Bronchial epithelial cell (primary cell): ENCODE measurements at places on chromosomes 2 and 18. TPM values are rescaled to one million over a fixed set of nuclear protein-coding genes. Genes with fewer than 3 reads are reported as not detected.
A peak's percentile ranks its signal among the peaks of the same experiment; 100 is the strongest.

DNA sequence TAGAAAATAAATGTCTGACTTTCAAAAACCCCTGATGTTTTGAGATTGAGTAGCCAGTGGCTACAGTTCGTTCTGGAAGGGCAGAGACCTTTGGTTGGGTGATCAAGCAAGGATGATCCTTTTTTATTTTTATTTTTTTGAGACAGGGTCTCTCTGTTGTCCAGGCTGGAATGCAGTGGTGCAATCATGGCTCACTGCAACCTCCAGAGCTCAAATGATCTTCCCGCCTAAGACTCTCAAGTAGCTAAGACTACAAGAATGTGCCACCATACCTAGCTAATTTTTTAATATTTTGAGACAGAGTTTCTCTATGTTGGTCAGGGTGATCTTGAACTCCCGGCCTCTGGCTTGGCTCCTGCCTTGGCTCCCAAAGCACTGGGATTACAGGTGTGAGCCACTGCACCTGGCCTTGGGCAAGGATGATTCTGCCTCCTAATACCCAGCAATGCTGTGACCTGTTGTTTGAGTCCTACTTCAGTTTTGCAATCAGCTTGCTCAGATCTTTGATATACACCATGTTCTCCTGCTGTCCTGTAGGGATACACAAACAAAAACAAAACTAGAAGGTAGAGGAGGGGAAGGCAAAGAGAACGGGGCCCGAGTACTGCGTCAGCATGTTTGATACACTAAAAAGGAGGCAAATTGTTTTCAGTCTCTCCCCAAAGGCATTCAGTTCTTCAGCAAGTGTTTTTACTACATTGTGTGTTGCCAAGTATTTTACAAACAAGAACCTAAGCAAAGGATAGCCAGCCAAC is 59.2 kb upstream of the LYPD6B start:
- DNase-seq: no peak

GRCh38 chr2:86336675-86337243 is 667 bp downstream of the REEP1 start:
- no peak for DNase-seq

GRCh38 chr2:222160125-222160524 is 138.7 kb downstream of the PAX3 start:
- no peak for DNase-seq

DNA sequence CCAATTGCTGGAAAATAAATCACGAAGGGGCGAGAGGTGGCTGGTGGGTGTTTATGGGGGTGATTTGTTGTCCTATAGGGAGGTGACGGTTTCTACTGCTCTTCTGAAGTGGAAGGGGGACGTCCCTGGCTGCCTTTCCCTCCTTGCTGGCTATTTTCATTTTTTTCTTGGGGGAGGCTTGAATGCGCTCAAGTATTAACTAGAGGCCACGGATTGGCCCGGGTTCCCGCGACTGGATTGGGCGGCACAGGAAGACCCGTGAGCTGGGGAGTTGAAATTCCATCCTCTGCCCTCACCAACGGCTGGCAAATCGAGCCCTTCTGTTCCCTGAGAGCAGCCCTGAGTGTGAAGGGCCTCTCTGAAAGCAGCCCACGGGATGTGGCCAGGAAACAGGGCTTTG is 176.5 kb upstream of the SPRED2 start:
- no peak for DNase-seq

- no peak for DNase-seq
These were observed 64.3 kb downstream of the HNMT start for GRCh38 chr2:138028538-138028937.

GRCh38 chr2:72173640-72174321 is 26.1 kb upstream of the CYP26B1 start:
- no peak for DNase-seq

DNA sequence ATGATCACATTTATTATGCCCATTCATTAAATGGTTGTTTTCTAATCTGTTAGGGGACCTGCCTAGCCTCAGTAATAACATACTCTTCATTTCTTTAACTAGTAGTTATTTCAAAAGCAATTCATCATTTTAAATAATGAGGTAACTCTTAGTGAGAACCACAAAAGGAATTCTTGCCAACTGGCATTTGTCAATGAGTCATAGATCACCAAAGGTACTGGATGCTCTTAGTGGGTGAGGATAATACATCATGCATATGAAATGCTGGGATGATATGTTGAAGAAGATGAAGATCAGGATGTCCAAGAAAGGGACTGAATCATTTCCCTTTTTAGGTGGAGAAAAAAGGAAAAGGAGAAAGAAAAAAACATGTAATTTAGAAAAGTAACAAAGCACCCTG is 826.2 kb upstream of the DDX18 start:
- peak; percentile 51 for DNase-seq

GRCh38 chr2:175619179-175620045 is 382.7 kb downstream of the LNPK start:
- DNase-seq: no peak

DNA sequence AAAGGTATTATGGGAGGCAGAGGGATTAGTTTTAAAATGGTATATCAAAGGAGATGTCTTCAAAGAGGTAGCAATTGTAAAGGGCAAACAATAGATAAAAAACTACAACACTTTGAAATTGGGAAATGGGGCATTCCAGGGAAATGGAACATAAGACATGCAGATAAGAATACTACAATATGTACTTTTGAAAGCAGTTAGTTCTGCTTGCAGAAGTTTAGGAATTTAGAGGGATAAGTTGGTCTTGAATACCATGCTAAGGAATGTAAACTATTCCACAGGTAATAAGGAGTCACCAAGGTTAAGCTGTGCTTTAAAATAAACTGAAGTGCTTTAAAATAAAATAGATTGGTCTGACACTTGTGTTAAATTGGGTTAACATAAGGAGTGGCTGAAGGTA is 571.7 kb upstream of the ACVR2A start:
- DNase-seq: peak; percentile 33

- DNase-seq: peak; percentile 43
These were observed 841.8 kb downstream of the SLC4A3 start for GRCh38 chr2:220469201-220469600.

GRCh38 chr2:171595896-171596295 is 73.6 kb downstream of the CYBRD1 start:
- DNase-seq: peak; percentile 91

DNA sequence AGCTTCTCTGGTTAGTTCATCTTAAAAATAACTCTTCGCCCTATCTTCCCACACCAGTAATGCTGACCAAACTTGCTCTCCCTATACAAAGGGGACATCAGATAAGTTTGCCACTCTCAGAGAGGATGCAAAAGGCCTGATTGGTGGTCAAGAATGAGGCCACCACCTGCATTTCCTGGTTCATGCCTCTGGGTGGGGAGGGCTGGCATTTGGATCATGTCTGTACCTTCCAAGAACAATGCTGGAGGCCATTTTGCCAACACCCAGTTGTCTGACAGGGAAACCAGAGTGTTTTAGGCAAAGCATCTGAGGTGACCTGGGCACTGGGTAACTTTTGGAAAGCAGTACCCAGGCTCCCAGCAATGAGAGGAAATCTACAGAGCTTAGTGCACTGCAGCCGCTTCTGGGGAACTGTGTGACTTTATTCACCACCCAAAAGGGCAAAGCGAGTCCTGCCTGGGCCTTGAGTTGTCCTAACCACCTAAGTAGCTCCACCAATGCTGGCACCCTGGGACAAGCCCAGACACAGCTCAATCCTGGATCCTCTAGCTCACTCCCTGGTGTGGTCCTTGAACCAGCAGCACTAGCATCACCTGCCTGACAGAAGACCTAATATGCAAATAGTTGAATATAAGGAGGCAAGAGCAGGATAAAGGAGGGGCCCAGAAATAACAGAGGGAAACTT is 35.1 kb downstream of the CAPN13 start:
- DNase-seq: no peak

DNA sequence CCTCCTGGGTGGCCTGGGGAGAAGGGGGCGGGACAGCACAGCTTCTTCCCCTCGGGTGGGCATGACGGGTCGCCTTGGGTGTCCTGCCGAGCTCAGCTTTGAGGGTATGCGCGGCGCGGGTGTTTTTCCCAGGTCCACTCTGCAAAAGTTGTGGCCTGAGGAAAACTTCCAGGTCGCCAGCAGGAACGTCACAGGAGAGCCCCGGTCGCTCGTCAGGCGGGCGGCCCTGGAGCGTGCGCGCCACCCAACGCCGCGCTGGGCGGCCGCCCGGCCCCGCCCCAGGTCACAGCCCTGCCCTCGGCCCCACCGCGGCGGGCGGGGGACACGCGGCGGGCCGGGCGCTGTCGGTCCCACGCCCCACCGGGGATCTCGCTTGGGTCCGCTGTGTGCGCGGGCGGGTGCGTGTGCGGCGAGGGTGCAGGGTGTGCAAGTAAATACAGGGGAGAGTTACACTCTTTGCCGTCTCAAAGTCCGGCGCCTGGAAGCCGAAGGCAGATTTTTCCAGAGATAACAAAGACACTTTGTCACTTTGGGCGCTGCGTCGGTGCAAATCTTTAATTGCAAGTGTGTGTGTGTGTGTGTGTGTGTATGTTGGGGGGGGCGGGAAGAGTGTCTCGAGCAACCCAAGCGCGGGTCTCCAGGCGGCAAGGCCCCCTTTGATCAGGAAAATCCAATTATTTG is 616 bp upstream of the SP5 start:
- DNase-seq: no peak

DNA sequence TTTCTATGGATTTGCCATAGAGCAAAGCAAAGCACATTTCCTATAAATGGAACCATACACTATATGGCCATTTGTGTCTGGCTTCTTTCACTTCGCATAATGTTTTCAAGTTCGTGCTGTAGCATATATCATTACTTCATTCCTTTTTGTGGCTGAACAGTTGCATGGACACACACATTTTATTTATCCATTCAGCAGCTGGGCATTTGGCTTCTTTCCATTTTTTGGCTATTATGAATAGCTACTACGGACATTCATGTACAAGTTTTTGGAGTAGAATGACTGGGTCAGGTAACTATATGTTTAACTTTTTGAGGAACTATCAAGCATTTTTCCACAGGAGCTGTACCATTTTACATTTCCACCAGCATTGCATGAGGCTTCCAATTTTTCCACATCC is 10.7 kb upstream of the SELENOI start:
- DNase-seq: no peak

- DNase-seq: no peak
These were observed 546 bp downstream of the CHPF start for GRCh38 chr2:219542931-219543595.

FHL2 gene
- total RNA-seq: 67.2 and 76.9 TPM in 2 replicates

PROM2 gene
- 10.8 and 41.6 TPM in 2 replicates for total RNA-seq

FTCDNL1 gene
- 0.53 and 1.0 TPM in 2 replicates for total RNA-seq

CRACDL gene
- total RNA-seq: 0.26 and 1.4 TPM in 2 replicates

GALNT14 gene
- 9.2 and 12.4 TPM in 2 replicates for total RNA-seq
